Stimulated activated CD4-positive, alpha-beta T cell treated with anti-CD3 and anti-CD28 coated beads, Interleukin-2, amount 100 ng/mL, for 4 hours (primary cell): ENCODE measurements at places on chromosomes 7 and 10.

DNA sequence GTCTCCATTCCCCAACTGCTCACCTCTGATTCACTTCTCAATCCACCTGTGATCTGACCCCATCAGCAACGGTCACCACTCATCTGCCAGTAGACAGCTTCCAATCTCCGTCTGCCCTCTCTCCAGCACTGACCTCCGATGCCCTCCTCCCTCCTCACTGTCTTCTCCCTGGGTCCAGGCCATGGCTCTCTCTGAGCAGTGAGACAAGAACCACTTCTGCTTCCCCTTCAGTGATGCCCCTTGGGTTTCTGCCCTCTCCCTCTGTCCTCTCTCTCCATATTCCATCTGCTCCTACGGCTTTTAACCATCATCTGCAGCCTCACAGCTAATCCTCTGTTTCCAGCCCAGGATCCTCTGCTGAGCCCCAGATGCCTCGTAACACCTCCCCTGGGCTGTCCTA lies 55.5 kb upstream of the OPALIN start:
- no peak for DNase-seq

DNA sequence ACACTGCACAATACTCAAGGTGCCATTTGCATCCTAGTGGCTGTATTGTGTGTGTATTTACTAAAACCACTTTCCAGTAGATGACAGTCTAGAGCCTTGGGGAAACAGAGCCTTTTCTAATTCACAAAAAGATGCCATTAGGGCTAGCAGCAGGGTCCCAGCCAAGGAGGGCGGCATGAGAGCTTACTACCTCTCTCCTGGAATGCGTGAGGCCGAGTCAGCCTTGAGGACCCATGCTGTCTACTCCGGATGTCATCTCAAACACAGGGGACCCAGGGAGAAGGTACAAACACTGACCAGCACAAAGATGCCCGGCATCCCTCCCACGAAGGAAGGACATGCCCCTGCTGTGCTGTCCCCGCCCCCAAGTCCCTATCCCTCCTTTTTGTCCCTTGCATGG lies 65.5 kb downstream of the CYCS start:
- no peak for DNase-seq

DNA sequence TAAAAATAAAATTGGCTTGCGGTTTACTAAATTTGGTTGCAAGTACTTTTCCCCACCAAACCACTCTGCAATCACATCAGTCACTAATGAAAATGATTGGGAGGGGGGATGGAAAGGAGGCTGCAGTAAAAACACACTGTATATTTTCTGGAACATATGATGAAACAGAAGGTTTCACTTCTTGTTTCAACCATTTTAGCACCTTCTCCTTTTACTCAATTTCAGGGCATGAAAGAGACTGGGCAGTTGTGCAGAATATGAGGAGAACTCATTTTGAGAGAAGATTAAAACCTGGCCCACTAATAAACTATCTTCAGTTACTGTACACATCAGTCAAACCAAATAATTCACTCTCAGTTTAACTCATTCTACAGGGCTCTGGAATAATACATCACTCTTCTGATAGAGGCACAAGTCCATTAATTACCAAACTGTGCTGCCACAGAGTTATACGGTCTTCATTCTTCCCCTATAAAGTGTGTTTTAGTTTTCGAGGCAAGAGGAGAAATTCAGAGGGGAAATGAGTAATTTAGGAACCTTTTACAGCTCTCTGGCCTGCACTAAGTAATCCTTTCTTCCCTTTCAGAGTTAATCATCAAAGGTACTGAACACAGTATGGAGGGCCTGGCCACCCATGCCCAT lies 25.5 kb downstream of the JAZF1 start:
- DNase-seq: no peak

DNA sequence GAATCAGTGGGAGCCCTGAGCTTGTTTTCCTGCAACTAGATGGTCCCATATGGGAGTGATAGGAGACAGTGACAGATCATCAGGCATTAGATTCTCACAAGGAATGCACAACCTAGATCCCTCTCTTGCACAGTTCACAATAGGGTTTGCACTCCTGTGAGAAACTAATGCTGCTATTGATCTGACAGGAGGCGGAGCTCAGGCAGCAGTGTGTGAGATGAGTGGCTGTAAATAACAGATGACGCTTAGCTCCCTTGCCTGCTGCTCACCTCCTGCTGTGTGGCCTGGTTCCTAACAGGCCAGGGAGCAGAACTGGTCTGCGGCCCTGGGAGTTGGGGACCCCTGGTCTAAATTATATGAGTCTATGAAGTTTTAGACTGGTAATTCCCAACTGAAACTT lies 3.9 kb downstream of the MIOS start:
- DNase-seq: no peak

DNA sequence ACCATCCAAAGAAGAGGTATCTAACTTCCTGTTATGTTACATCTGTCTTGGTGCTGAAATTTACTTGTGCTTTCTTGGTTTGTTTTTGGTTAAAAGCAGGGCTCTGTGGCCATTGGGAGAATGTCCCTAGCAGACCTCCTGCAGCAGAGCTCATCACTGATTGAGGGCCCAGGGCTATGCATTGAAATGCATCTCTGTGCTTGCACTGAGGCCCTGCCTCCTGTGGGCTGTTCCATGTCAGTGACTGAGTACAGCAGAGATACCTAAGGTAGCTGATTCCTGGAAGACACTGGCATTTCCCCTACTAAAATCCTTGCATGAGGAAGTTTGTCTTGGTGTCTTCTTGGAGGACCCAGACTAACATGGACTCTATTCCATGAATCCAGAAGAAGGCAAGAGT lies 213.9 kb downstream of the FRMD4A start:
- no peak for DNase-seq

DNA sequence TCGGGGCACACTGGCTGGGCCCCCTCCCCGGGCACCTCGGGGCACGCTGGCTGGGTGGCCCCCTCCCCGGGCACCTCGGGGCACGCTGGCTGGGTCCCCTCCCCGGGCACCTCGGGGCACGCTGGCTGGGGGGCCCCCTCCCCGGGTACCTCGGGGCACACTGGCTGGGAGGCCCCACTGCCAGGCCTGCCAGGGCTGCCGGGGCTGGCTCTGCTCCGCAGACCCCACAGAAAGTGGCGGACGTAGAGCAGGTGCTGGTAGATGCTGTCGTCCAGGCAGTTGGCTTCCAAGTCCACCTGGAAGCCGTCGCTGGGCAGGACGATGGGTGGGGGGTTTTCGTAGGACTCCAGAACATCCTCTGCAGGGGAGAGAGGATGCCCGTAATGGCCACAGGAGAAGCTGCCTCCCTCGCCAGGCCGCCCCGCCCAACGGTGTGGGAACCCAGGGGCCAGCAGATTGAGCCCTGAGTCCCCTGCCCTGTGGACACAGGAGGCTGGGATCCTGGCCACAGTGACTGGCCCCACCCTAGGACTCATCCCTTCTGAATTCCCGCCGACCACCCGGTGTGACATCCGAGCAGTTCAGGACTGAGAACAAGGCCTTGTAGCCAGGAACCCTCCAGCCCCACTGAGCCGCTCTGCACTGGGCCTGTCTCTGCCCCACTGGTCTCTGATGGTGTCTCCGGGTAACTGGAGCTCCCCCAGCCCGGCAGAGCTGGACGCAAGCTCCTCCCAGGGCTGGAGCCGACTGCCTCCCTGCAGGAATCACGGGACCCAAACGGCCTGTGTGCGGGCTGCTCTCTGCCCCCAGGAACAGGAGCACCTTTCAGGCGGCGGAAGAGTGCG lies 28.2 kb downstream of the AP5Z1 start:
- DNase-seq: no peak

GRCh38 chr10:34360984-34361383 lies 454.1 kb downstream of the PARD3 start:
- no peak for DNase-seq

GRCh38 chr10:62843600-62843999 lies 27.4 kb upstream of the EGR2 start:
- no peak for DNase-seq

DNA sequence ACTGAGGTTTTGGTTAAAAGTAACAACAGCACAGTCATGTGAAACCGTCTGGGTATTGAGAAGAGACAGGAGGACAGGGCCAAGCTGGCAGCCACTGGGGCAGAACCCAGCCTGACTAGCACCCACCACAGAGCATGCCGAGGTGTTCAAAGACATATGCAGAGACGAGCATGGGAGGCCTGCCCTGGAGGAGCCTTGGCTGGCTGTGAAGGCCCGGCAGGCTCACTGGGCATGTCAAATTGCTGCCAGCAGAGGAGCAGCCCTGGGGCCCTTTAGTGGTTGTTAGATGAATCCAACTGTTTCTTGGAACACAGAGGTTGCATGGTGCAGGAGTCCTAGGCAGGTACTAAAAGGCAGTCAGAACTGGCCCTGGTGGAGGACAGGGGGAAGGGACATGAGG lies 5.0 kb upstream of the GDF2 start:
- no peak for DNase-seq

GRCh38 chr7:64892116-64892515 lies 11.0 kb upstream of the ZNF273 start:
- DNase-seq: no peak

- DNase-seq: no peak
Observed at GRCh38 chr10:5038733-5039132, 35.1 kb upstream of the AKR1C2 start.

- no peak for DNase-seq
Observed at GRCh38 chr7:494259-494687, 25.4 kb downstream of the PDGFA start.

DNA sequence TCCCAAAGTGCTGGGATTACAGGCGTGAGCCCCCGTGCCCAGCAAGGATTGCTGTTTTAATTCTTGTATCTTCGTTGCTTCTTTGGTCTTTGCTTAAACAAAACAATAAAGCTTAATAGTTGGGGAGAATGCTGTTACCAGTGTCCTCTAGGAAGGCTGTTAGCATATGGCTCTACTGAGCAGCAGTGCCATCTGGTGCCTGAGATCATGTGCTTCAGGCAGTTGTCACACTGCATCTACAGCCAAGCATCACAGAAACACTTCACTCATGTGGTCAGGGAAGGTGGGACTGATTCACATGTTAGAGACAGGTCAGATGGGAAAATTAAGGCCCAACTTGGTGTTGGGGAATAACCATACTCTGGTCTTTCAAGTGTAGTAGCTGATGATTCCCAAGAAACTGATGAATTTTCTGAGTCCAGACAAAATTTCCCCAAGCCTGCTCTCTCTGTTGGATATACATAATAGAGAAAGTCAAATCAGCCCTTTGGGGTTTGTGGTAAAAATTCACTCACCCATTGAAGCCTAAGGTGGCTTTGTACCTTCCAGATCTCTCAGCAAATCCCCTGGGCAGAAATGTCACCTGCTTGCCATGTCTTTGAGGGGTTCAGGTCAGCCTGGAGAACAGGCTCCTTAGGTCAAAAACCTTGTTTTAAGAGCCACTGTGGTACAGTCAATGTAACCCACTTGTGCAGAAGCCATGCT lies 28.4 kb downstream of the UBE2D4 start:
- no peak for DNase-seq

DNA sequence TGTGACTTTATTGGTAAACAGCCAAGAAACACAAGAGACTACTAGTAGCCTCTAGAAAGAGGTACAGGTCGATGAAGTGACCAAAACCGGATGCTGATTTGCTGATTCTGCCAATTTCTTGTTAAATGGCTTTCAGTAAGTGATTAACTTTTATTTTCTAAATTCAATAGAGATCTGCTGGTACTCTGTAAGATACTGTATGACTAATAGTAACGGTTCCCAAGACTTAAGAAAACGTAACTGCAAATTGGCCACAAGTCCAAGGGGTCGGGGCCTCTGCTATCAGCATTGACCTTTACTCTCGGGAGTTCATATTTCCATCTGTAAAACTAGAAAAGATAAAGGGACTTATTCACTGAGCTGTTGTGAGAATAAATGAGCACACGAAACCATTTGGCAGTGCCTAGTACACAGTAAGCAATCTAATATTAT lies 1.4 kb downstream of the FAM3C start:
- no peak for DNase-seq

DNA sequence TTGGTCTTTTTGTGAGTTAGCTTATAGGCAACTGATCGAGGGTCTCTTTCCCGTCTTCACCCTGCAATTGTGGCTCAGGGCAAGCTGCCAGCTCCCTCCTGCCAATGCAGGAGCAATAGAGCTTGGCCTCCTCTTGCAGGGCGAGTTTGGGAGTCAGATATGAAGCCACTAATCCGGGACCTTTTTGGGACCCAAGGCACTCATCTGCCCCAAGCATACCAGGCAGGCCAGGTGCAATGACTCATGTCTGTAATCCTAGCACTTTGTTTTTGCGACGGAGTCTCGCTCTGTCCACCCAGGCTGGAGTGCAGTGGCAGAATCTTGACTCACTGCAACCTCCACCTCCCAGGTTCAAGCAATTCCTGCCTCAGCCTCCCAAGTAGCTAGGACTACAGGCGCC lies 21.1 kb downstream of the LIMK1 start:
- no peak for DNase-seq

DNA sequence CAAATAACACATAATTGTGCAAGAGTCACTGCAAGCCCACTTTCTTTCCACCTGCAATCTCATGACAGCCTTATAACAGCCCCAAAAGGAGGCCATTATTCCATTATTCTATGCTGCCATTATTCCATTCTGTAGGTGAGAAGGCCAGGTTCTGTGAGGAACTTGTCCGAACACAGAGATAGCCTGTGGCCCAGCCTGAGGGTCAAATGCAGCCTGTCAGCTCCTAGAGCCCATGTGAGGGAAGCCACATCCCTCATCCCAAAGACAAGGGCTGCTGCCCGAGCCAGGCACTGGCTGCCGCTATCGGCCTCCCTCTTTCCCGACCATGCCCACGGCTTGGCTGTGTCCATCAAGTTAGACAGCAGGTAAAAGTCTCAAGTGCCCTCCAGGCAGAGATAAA lies 24.1 kb upstream of the C10orf71 start:
- DNase-seq: no peak

- no peak for DNase-seq
Observed at GRCh38 chr7:86653919-86654659, 10.4 kb downstream of the GRM3 start.

GRCh38 chr7:6705959-6706665 lies 635 bp downstream of the ZNF12 start:
- DNase-seq: no peak

- no peak for DNase-seq
Observed at GRCh38 chr7:19939746-19940145, 166.3 kb upstream of the TMEM196 start.

DNA sequence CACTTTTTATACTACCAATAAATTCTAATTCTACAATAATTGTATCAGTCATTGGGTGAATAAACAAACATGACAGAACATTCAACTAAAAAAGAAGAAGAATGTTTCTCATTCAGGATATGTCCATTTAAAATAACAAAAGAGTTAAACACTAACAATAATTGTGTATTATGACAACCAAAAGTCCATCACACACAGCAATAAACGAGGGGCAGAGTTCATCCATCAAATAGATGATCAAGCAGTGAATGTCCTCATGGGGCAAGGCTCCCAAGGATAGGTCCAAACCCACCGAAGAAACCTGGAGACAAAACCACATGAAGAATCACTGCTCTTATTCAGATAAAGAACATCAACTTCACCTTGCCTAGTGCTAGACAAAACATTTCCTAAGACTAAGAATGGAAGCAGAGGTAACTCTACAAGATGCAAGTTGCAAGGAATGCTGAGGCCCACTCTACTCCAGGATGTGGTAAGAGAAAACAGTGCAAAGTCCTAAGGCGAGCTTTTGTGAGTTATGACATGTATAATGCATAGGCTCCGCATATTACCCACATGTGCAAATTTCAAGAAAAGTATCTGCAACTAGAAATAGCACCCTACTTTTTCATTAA lies 115.1 kb downstream of the PARD3 start:
- DNase-seq: no peak

GRCh38 chr10:90614631-90615030 lies 243.2 kb downstream of the HTR7 start:
- no peak for DNase-seq
